ENCODE measurements at places on chromosomes 11 and 22. TPM values are rescaled to one million over a fixed set of nuclear protein-coding genes. Genes with fewer than 3 reads are reported as not detected.

The ARHGAP8 gene
- not detected for total RNA-seq

The APOBEC3C gene
- 9.1 TPM for total RNA-seq

The EIF3F gene
- total RNA-seq: 169 TPM

The GAL3ST3 gene
- total RNA-seq: 29.0 TPM

The BLID gene
- total RNA-seq: 1.2 TPM

The SCGB1A1 gene
- total RNA-seq: not detected

The PKNOX2 gene
- total RNA-seq: 5.5 TPM

GRCh38 chr22:47647720-47648119, 885.3 kb downstream of the TBC1D22A start:
- DNase-seq: no peak

GRCh38 chr11:16956538-16957153, 57.6 kb downstream of the PLEKHA7 start:
- DNase-seq: no peak

- DNase-seq: no peak
Measured at GRCh38 chr11:86641537-86642261, 30.7 kb downstream of the ME3 start.

- DNase-seq: no peak
Measured at GRCh38 chr22:28548406-28548805, 131.2 kb downstream of the TTC28 start.

DNA sequence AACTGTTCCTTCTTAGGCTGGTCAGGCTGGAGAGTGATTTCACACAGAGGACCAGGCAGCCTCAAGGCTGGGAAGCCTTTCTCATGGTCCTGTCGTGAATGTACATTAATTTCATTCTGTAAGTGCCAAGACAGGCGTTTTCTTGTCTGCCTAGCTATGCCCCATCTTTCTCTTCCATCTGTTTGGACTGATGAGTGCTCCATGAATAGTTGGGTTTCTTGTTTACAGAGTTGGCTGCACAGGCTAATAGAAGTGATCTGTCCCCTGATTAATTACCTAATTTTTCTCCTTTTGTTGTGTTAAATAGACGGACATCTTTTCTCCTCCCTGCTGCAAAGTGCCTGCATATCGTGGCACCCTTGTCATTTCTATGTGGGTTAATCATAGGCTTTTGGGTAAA, 135.8 kb upstream of the NARS2 start:
- no peak for DNase-seq

DNA sequence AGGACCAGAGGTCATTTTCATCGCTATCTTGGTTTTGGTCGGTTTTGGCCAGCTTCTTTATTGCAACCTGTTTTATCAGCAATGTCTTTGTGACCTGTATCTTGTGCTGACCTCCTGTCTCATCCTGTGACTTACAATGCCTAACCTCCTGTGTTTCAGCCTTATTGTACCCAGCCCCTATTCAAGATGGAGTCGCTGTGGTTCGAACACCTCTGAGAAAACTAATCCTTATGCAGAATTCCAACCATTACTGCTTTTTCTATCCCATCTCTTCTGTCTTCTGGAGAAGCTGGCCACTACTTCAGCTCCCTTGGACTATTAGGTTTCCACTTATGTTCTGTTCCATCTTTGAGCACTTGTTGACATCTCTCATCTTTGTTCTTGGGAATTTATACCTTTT, 62.6 kb downstream of the METTL15 start:
- DNase-seq: no peak

GRCh38 chr11:74123008-74123448, 47.8 kb downstream of the C2CD3 start:
- no peak for DNase-seq

DNA sequence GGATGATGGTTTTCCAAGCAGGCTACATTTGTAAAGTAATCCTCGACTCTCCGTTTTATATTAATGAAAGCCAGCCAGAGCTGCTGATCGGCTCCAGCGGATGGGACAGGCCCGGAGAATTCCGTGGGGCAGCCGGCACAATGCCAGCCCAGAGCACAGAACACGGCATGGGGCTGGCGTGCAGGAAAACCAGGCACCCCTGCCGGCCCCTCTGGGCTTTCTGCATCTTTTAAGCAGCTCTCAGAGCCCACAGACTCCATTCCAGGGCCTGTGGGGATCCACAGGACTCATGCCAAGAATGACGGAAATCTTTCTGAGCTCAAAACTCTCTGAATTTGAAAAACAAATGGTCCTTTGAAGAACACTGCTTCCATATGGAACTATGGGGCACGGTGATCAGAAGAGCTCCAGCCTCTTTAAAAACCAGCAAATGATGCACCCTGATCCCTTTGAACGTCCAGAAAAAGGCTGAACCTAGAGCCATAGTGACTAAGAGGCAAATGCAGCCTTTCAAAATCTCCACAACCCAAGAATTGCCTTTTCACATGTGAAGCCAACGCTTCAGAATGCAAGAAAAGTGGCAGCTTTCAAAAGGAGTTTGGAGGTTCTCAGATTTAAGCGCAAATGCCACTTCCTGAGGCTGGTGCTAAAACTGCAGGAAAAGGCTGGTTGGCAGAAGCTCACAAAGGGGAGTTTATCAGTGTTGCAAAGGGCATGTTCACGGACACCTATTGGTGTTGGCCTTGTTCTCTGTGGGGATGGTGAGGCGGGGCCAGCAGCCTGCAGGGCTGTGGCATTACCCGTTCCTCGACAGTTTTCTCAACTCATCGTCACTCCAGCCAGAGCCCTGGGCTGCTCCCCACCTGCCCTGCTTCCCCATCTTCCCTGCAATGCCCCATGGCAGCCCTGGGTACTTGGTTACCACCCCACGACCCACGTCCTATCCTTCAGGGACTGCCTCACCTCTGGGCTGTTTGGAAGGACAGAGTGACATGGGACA, 212.5 kb downstream of the CTTN start:
- DNase-seq: no peak
